HS-27A (cell line): ENCODE measurements at places on chromosomes 12 and 14.
A peak's percentile ranks its signal among the peaks of the same experiment; 100 is the strongest.

GRCh38 chr12:114404926-114405518 is 922 bp downstream of the TBX5 start:
- DNase-seq: no peak

GRCh38 chr14:71021347-71022011 is 114.2 kb downstream of the PCNX1 start:
- DNase-seq: peak; percentile 11

DNA sequence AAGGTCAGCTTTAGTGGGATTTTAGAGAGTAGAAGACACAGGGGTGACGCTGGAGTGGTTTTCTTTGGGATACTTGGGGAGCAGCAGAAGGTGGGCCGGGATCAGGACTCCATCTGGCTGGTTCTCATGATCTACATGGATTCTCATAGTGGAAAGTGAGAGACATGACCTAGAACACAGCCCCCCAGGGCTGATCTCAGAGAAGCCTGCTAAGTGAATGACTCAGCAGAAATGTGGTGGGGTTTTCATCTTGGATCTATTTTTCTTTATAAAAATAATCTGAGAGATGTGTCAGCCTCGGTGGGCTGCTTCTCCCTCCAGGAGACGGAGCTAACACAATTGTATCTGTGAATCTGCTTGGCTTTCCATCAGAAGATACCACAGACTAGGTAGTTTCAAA is 484.4 kb downstream of the TMEM121 start:
- no peak for DNase-seq

- DNase-seq: peak; percentile 96
These were observed 59.5 kb upstream of the IGF1 start for GRCh38 chr12:102539651-102540553.

DNA sequence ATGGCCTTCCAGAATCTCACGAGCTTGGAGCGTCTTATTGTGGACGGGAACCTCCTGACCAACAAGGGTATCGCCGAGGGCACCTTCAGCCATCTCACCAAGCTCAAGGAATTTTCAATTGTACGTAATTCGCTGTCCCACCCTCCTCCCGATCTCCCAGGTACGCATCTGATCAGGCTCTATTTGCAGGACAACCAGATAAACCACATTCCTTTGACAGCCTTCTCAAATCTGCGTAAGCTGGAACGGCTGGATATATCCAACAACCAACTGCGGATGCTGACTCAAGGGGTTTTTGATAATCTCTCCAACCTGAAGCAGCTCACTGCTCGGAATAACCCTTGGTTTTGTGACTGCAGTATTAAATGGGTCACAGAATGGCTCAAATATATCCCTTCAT is 92.2 kb downstream of the FLRT2 start:
- no peak for DNase-seq

- DNase-seq: no peak
These were observed 48.2 kb downstream of the CRACR2A start for GRCh38 chr12:3704512-3705353.

DNA sequence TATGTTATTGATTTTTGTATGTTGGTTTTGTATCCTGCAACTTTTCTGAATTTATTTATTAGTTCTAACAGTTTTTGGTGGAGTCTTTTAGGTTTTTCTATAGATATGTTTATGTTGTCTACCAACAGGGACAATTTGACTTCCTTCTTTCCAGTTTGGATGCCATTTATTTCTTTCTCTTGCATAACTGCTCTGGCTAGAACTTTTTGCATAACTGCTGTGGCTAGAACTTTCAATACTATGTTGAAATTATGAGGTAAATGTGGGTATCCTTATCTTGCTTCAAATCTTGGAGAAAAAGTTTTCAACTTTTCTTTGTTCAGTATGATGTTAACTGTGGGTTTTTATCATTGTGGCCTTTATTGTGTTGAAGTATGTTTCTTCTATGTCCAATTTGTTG is 39.9 kb upstream of the PLBD1 start:
- DNase-seq: no peak

DNA sequence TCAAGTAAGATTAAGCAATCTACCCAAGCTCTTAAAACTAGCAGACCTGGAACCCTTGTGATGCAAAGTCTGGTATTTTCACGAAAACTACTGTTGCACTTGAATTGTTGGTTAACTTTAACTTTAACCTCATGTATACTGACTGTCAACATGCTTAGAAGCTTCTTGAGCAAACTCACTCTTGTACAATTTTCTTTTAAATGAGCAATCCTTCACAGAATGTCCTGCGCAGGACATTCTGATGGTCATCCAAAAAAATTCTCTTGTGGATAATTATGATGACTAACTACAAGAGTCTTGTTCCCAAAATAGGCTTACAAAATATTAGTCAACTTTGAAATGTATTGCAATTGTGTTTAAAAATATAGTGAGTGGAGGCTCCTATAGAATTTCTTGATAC is 54.0 kb upstream of the PDE3A start:
- DNase-seq: peak; percentile 35

- DNase-seq: no peak
These were observed 59.6 kb downstream of the PRKD1 start for GRCh38 chr14:29868000-29868399.

- DNase-seq: no peak
These were observed 24.7 kb downstream of the HEATR5A start for GRCh38 chr14:31395572-31396205.

GRCh38 chr12:131381716-131382430 is 329.0 kb upstream of the SFSWAP start:
- no peak for DNase-seq

DNA sequence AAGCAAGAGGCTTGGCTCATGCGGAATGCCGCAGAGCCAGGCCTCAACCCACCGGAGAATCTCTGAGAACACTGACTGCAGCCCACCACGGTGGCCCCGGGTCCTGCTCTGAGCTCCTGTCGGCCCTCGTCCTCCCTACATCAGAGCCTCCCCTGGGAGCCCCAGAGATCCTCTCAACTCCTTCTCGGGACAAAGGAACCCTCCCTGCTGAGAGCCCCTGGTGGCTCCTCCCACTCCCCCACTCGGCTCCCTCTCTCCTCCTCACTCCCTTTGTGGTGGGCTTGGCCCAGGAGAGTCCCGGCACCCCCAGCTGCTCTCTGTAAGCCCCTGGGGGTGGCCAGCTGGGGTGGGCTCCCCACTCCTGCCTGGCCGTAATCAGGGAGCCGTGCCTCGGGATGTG is 11.1 kb upstream of the INF2 start:
- no peak for DNase-seq

- no peak for DNase-seq
These were observed 94.1 kb downstream of the EML5 start for GRCh38 chr14:88698651-88699050.

DNA sequence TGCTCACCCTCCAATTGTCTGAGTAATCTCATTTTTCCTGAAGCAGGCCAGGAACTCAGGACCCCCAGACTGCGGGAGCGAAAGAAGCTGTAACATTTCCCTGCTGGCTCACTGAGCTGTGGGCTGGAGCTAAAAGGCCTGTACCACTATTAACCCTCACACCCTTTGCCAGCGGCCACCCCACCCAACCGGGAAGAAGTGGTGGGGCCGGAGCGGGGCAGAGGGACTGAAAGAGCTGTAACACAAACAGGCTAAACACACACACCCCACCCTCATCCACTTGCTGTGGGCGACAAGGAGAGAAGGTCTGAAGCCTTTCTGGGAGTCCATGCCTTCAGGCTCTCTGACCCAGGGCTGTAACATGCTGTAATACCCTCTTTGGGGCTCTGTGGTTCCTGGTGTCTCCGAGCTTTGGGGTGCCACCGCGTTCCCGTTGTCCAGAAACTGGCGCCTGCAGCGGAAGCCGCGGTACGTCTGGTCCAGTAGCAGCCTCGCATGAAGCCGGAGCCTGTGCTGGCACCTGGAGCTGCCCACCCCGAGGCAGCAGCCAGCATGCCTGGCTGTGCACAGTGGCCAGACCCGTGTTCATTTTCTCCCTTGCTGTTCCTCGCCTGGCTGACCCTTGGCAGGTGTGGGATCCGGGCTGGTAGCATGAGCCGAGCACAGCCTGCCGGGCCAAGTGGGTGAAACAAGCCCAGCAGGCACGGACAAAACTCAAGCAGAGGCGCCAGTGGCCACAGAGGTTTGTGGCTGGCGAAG is 345.5 kb upstream of the MGAT4C start:
- DNase-seq: no peak

DNA sequence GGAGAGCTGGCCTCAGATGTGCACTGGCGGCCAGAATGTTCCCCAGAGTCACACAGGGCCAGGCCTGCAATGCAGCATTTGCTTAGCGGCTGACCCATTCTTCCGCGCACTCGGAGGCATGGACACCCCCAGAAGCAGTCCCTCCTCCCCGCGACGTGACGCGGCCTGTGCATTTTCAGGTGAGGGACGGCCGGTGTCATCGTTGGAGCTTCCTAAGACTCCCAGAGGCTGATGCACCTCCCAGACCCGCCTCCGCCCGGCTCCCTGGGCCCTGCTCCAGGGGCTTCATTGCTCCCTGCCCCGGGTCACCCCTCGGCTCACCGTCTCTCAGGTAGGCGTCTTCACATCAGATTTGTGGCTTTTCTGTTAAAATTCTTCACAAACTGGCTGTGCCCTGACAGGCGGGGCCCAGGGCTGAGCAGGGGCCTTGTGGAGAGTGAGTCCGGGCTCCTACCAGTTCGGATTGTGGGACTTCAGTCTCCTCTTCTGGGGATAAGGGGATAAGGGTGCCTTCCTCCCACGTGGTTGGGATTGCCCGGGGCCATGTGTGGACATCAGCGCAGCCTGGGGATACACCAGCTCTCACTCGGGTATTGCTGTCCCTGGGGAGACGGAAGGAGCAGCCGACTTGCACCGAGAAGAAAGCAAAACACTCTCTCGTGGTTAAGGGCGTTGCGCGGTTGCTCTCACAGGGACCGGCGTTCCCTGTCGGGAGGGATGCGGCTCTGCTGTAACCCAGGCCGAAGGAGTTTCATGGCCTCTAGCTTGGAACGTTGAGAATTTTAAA is 249.1 kb downstream of the ADGRD1 start:
- DNase-seq: no peak

GRCh38 chr12:77113971-77114370 is 48.6 kb upstream of the E2F7 start:
- DNase-seq: no peak

DNA sequence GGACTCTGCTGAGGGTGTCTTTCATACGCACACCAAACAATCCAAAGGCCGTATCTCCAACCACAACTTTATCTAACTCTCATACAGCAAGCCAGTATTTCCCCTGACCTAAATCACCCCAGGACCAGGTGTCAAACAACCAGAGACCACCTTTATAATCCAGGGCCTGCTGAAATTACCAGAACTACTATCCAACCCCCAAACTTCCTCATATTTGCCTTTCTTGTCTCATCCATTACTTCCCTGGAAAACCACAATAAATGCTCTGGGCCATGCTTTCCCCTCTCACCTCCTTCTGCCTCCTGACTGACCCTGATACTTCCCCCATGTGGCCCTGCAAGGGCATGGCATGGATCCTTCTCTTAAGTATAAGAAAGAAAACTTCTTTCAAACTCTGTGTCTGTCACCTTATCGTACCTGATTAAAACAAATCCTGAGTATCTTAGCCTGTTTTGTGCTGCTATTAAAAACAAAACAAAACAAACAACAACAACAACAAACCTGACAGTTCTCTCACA is 44.7 kb upstream of the CRACR2A start:
- DNase-seq: no peak
